ENCODE measurements at places on chromosomes 12 and 14.

DNA sequence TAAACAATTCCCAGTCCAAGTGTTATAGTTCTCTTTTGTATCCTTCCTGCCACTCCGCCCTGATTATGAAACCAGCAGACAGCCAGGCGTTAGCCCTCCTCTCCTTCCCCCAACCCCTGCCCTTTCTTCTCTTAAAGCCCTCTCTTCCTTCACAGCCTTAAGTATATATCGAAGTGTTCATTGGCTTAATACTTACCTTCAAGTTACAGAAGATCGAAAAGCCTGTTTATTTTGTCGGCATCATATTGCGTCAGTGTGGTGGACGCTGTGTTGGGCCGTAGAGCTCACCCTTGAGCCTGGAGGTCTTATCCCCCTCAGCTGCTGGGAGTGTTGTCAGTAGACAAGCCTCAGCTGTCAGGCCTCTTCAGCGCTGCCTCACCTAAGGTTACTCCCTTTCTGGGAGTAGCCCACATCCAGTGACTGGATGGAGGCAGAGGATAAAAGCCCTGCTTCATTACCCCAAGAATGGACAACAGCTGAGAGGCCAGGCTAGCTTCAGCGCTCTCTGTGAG lies 36.2 kb downstream of the CMAS start:
- no peak for DNase-seq

- DNase-seq: no peak
These were observed 24.8 kb upstream of the MTHFD1 start for GRCh38 chr14:64363265-64363846.

GRCh38 chr14:22646570-22647254 lies 2.6 kb upstream of the OR6J1 start:
- no peak for DNase-seq

DNA sequence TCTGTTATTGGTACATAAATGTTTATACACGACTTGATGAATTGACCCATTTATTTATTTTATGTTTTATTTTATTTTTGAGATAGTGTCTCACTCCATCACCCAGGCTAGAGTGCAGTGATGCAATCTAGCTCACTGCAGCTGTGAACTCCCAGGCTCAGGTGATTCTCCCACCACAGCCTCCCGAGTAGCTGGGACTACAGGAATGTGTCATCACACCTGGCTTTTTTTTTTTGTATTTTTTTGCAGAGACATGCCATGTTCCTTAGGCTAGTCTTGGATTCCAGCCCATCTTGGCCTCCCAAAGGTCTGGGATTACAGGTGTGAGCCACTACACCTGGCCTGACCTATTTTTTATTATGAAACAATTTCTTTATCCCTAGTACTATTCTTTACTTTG lies 355.0 kb upstream of the PRICKLE1 start:
- DNase-seq: no peak

GRCh38 chr12:55955800-55956508 lies 9.9 kb downstream of the PMEL start:
- DNase-seq: no peak

DNA sequence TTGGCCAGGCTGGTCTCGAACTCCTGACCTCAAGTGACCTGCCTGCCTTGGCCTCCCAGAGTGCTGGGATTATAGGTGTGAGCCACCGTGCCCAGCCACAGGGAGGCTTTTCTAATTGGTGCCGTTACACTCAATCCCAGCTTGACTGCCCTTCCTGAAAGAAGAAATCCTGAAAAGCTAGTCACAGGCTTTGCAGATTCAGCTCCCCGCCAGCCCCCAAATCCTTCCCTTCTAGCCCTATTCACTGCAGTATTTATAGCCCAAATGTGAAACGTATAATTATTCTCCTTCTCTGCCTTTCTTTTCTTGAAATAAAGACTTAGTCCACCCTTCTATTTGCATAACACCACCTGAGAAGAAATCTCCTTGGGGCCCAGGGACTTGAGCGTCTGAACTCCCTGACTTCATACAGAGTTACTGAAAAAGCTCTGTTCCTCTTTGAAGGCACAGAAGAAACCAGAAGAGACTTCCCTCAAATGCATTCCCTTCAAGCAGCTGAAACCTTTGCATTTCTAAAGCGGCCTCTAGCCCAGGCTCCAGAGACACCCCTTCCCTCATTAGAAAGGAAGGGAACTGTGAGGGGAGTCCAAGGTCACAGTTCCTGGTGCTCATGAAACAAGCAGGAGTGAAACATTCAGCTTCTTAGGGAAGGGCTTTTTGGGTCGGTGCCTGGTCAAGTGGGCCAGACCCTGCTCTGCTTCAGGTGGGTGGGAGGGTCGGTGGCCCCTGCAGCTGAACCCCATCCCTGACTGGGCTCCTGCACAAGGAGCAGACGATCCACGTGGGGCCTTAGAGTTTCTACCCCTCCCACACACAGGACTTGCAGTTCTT lies 42.3 kb upstream of the BATF start:
- no peak for DNase-seq

DNA sequence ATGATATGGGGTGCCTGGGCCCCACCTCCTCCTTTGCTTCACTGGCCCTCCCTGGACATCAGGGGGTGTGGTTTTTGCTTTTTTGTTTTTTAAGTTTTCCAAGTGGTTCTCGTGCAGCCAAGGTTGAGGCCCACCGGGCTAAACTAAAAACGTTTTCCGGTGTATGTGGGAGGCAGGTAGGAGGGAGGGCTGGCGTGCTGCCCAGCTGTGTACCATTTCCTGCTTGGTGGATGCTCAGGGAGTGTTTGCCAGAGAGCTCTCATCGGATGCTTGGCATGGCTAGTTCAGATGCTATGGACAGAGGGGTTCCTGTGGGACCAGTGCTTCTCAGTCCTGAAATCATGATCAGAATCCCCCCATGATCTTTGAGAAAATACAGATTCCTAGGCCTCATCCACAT lies 246.4 kb downstream of the CACNA1C start:
- no peak for DNase-seq

DNA sequence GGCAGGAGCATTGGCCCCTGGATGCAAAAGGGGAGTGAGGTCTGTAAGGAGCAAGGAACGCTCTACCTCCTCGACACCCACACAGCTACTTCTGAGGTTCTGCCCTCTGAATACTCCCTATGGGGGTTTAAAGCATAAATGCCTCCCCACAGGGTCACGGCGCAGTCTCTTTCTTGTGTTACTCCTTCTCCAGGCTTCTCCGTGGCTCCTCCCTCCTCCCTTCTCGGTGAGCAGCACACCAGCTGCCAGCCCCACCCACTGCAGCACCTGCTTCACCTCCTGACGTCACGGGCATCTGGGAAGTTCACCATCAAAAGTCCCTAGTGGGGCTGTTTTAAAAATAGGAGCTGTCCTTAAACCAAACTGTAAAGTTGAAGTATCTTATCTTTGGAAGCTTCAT lies 67.3 kb downstream of the SPTB start:
- DNase-seq: no peak

DNA sequence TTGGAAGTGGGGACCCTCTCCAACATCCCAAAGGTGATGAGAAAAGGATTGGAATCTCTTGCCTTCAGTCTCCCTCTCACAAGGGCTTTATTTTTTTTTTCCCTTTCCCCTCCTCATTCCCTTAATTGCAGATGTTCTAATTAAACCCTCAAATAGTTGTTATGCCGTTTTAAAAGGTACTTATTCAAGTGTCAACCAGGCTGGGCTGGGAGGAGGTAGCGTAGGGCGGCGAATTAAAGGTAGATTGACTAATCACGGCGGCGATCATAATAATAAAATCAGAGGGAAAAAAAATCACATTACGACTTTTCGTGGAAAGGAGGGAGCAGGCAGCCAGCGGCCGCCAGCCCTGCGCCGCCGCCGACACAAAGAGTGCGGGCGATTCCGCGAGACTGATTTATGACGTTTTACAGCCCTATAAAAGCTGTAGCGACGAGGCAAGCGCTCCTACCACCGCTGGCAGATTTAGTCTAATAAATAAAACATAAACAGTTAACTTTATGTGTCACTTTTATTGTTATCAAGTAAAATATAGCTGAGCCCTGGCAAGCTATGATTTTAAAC lies 1.7 kb upstream of the HOXC4 start:
- DNase-seq: no peak

- no peak for DNase-seq
These were observed 34.8 kb downstream of the IL31 start for GRCh38 chr12:122139266-122139665.

DNA sequence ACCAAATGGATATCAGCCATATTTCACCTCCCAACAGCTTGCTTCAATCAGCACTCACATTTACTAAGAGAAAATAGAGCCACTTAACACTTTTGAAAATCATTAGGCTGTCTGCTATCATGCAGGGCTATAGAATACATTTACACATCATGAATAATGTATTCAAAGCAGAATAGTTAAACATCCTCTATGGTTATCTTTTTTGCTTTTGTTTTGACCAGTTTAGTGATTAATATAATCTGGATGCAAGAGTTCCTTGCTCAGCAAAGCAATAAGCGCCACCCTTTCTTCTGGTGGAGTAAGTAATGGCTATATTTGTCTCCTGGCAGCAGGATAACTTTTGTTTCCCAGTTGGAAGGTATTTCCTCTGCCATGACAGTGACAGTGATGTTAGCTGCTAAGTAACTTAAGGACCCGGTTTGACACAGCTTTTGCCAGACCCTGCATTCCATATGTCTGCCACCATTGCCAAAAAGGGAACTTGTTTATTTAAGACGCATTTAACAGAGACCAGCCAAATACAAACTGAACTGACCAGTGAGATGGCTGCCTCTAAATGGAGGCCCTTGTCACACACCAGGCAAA lies 70.3 kb upstream of the NR2C1 start:
- no peak for DNase-seq

DNA sequence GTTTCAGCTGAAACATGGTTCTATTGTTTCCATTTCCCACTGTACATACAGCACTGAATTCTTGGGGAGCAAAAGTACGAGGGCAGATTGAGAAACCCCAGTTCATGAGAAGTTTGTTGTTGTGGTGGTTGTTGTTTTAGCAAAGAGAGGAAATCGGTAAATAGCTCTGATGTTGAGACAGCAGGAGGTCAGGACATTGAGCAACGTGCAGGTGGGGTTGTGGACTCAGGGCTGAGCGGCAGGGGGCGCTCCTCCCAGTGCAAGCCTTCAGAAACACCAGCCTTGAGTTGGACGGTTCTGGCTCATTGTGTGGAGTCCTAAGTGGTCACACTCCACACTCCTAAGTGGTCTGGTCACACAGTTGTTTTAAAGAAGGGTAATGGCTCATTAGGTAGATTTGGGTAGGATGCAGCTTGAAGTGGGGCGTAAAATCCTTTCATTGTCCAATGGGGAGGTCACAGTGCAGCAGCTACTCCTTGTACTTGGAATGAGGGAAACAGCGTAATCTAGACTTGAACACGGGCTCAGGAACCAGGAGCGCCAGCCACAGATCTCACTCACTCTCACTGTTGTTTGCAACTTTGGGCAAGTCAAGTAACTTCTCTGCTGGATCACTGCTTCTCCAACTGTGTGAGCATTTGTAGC lies 14.5 kb upstream of the PWP1 start:
- DNase-seq: no peak

DNA sequence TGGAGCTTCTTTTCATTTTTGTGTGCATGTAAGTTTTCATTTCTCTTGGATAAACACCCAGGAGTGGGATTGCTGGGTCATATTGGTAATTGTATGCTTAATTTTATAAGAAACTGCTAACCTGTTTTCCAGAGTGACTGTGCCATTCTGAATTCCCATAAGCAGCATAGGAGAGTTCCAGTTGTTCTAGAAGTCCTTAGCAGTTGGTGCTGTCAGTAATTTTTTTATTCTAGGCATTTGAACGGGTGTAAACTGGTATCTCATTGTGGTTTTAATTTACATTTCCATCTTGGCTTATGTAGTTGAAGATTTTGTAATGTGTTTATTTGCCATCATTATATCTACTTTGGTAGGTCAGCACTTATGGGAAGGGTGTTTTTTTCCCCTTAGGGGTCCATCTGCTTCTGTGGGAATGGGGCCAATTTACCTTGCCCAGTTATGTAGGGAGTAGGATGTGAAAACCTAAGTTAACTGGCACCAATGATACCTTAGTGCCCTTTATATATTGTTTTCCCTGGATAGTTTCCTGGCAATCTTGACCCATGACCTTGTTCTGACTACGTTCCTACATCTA lies 202.9 kb downstream of the AKAP6 start:
- DNase-seq: no peak

GRCh38 chr14:29085546-29085945 lies 319.0 kb downstream of the FOXG1 start:
- DNase-seq: no peak

- DNase-seq: peak; percentile 21
These were observed 80.8 kb downstream of the MNAT1 start for GRCh38 chr14:60815371-60815770.

DNA sequence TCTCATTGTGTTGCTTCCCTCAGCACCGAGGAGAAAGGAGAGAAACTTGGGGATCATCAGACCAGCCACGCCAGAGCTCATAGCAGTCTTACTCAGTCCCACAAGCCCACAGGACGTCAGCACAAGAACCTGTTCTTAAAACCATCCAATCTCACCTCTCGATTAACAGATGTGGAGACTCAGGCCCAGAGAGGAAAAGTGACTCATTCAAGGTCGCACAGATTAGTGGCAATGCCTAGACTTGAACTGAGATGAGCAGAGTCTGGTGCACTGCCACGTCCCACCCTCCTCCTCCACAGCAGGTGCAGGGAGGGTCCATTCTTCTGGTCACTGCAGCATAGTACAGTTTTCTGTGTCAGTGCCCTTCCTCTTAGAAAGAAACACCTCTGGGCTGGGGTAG lies 154.9 kb upstream of the PZP start:
- DNase-seq: no peak

GRCh38 chr14:74362361-74362915 lies 14.2 kb downstream of the VRTN start:
- DNase-seq: peak; percentile 47

GRCh38 chr12:129659961-129660622 lies 243.7 kb downstream of the TMEM132D start:
- DNase-seq: no peak
